Right lobe of liver (tissue), 6 donors: ENCODE measurements at places on chromosomes 1 and 21. TPM values are rescaled to one million over a fixed set of nuclear protein-coding genes. Genes with fewer than 3 reads are reported as not detected.

DNA sequence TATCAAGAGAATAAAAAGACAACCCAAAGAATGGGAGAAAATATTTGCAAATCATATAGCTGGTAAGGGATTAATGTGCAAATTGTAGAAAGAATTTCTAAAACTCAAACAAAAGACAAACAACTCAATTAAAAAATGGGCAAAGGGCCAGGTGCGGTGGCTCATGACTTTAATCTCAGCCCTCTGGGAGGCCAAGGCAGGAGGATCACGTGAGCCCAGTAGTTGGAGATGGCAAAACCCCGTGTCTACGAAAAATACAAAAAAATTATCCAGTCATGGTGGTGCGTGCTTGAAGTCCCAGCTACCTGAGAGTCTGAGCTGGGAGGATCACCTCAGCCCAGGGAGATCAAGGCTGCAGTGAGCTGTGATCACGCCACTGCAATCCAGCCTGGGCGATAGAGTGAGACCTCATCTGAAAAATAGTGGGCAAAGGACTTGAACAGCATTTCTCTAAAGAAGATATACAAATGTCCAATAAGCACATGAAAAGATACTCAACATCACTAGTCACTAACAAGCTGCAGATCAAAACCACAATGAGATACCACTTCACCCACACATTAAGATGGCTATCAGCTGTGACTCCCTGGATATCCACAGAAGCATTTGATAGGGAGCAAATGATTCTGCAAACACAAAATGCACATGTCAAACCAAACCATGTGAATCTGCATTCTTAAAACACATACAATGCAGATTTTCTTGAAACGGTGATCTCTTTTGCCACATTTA is 20.9 kb downstream of the SLC30A1 start:
- DNase-seq = no peak

GRCh38 chr1:148289647-148290046 is 137.6 kb upstream of the NBPF11 start:
- DNase-seq = no peak

GRCh38 chr1:27364696-27365371 is 1.9 kb downstream of the MAP3K6 start:
- DNase-seq = no peak

Gene OR2L3
- not detected for total RNA-seq

Gene C1orf105
- 0.50 TPM for total RNA-seq

Gene GJA8
- total RNA-seq = not detected
